ENCODE measurements at places on chromosomes 16 and 17.

GRCh38 chr17:8153525-8153956 is 1.3 kb upstream of the PER1 start:
- DNase-seq: no peak

DNA sequence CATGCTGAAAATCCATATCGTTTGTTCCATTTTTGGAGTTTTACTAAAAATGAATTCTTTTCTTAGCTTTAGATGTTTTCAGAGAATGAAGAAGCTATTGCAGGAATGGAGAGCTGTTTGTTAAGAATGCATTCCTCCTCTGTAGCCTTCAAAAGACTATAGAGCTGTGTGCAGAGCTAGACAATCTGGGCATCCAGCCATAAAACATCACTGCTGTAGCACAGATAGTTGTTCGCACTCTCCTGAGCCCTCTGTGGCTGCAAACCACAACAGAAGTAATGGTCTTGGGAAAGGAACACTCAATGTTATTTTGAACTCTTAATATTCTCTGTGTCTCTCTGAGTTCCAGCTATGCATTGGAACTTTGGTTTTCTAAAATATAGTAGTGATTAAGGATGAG is 4.9 kb downstream of the TNRC6C start:
- no peak for DNase-seq

DNA sequence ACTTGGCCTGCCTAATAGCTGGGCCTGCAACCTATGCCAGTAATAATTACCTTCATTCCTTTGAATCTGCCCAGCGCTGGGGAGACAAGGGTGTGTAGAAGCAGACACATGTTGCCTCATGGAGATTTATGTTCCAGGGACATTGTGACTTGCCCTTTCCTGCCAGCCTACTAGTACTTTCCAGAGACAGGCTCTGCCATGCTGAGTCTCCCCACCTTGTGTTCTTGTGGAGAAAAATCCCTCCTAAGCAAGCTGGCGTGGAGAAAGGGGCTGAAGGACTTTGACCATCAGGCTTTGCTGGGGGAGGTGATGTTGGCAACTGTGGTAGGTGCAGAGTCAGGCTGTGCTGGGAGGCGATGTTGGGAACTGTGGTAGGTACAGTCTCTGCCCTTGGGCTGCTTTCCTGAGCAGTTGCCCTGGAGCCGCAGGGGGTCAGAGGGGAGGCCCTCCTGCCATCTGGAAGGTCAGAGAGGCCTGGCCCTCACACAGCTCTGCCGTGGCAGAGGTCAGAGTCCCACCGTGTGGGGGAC is 4.0 kb downstream of the KSR1 start:
- no peak for DNase-seq

DNA sequence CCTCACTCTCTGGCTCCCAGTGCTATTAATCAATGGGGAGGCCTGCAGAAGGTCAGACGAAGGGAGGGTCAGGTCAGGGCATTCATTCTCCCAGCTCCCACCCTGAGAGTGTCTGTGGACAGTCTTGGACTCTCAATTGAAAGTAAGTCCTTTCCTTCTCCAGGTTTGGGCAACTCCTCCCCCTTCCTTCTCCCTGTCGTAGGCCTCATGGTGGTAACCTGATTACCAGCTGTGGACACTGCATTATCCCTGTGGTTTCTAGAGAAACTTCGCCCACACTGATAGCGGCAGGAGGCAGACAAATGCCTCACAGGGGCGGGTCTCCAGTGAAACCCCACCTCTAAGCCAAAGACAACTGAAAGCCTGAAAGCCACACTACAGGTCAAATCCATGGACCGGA is 57.7 kb upstream of the SLC25A19 start:
- DNase-seq: no peak

- no peak for DNase-seq
Observed at GRCh38 chr16:9847146-9847545, 335.1 kb downstream of the GRIN2A start.
